Eye (tissue), 1 donor: ENCODE measurements at places on chromosomes 7 and 10.
A peak's percentile ranks its signal among the peaks of the same experiment; 100 is the strongest.

- peak; percentile 62 for DNase-seq
Measured at GRCh38 chr7:70472601-70473237, 659.2 kb upstream of the GALNT17 start.

DNA sequence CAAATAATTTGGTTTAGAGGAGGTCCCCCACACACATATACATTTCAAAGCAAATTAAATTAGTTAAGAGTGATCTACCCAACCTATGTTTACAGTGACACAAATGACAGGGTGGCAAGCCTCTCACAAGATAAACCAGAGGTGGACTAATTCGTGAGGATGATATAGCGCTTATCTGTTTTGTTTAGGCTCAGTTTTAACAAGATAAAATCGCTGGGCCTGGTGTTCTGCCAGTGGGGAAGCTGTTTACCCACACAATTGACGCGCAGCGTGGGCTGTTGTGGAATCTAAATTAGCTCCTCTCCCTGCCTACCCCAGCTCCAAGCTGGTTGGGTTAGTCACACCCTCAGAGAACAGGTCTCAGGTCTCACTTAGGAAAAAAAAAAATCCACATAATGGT lies 16.7 kb upstream of the PLXNA4 start:
- no peak for DNase-seq

GRCh38 chr10:73975388-73975787 lies 22.5 kb upstream of the VCL start:
- no peak for DNase-seq

DNA sequence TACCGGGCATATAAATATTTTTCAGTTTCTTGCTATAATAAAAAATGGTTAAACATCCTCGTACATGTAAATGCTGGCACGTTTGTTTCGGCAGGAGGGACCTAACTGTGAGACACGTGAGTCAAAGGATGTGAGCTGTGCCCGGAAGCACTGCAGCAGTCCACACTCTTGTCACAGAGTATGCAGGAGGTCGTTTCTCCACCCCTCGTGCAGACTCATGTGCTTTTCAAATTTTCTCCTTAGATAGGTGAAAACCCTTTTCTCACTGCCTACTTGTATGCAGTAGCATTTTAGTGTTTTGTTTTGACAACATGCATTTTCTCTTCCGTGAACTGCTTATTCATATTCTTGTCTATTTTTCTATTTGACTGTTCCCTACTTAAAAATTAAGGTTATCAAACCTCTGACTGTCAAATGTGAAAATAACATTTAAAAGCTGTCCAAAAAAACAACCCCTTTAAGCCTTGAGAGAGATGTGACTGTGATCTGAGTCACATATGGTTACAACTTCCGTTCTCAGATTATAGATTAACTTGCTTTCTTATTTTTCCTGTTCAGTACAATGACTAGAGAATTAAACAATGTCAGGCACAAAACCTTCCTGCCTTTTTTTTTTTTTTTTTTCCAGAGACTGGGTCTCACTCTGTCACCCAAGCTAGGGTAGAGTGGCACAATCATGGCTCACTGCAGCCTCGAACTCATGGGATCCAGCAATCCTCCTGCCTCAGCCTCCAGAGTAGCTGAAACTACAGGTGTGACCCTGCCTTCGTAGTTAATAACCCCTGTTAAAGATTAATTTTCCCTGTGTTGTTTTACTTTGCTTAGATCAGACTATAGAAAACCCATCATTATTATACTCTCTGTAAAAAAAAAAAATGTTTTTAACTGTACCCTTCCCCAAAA lies 45.1 kb downstream of the DPY19L1 start:
- no peak for DNase-seq

DNA sequence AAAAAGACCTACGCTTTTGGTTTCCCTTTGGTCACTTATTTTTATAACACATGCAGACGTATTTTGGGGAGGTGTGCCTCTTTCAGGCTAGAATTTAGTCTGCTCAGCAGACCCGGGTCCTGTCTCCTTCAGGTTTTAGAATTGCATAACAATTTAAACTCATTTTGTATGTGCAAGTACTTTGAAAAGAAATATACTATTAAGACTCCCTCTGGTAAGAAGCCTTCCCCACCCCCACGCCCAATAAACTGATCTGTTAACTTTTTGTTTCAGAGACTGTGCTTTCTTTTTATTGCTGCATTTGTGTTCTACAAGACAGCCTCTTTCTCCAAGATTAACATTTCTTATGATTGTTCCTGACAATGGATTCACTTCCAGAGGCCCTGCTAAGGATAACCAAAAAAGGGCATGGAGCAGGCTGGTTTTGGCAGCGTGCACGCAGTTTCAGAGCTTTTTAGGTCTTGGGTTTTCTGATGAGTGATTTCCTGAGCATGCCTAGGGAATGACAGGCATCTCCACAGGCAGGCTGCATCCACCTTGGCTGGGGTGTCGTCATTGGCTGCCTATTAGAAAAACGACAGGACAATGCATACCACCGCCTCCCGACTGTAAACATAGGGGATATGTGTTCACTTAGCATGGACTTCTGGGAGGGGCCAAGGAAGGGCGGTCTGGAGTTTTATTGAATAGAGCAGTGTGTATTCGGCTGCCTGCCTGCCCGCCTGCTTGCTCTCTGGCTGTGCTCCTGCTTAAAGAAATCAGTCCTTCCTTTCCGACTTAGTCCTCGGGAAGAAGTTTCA lies at the start of gene CALD1:
CALD1 (plus strand) TSS at position 694 of the 800 bp plus-strand sequence. CDS start 88,100 bp downstream, outside the sequence.
- peak; percentile 93 for DNase-seq

DNA sequence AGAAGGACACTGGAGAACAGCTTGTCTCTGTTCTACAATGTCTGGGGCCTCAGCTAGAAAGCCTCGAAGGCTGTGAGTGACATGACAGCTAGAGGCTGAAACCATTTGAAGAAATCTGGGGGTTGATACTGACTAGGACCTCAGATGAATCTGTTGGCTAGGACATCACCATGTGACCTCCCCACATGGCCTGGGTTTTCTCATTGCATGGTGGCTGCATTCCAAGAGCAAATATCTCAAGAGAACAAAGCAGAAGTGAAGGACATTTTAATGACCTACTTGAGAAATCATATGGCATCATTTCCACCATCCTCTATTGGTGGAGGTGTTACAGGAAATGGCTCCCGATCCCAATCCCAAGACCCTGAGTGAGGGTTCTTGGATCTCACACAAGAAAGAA lies 450.6 kb upstream of the AUTS2 start:
- DNase-seq: no peak
